Putamen (tissue), 1 donor: ENCODE measurements at places on chromosomes 2 and 18.

- peak; percentile 9 for DNase-seq
Measured at GRCh38 chr18:54671291-54671881, 80.3 kb downstream of the DYNAP start.

DNA sequence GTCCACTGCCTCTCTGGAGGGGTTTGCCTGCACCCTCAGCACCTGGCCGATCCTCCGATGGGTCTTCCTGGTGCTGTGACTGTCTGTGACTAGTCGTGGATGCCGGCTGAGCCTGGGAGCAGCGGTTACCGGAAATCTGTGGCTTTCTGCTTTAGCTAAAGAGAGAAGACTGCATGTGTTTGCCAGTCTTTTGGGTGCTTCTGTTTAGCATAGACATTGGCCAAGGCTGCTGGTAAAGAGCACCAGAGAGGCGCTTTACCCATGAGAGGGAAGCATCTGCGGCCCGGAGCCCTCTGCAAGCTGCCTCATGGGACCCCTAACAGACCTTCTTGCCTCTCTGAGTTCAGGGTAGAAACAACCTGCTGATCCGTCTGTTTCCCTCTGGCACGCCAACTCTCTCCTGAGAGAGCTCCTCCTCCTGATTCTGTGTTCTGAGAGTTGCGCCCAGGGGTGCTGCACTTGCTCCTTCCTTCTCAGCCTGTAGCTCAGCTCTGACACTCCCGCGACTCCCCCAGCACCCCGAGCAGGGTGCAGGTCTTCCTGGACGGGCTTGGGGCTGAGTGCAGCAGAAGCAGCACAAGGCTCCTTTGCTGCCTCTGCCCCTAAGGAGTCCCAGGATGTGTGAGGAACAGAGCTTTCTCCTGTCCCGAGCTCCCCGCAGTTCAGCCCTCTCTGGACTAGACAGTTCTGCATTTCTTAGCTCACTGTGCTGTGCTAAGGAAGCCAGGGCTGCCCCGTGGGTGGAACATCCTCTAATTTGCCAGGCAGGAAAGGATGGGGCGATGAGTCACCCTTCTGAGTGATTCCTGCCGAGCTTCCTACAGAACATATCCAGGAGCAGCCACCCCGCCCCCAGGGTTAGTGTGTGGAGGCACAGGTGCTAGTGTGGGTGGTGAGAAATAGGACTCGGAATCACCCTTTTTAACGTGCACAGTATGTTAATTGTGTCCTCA is 203.2 kb downstream of the SH3RF3 start:
- DNase-seq, result peak; percentile 90

DNA sequence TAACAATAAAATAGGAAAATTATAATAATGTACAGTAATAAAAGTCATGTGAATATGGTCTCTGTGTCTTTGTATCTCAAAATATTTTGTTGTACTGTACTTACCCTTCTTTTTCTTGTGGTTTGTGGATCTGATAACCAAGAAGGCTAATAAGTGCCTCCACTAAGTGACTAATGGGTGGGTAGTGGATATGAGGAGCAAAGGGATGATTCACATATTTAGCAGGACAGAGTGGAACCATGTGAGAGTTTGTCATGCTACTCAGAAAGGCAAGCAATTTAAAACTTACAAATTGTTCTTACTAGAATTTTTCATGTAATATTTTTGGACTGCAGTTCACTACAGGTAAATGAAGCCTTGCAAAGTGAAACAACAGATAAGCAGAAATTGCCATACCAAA is 1241.2 kb upstream of the CDH2 start:
- no peak for DNase-seq

DNA sequence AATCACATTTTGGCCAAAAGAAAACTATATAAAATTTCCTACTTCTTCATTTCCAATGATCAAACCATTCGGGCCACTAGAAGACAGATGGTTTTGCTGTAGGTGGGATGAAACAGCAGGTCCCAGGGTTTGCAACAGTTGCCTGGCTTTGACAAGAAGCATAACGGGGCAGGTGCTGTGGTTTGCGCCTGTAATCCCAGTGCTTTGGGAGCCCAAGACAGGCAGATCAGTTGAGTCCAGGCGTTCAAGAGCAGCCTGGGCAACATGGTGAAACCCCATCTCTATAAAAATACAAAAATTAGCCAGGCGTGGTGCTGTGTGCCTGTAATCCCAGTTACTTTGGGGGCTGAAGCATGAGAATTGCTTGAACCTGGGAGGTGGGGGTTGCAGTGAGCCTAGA is 81.4 kb upstream of the XPO1 start:
- no peak for DNase-seq

- peak; percentile 62 for DNase-seq
Measured at GRCh38 chr2:219249203-219249980, 3.7 kb upstream of the TUBA4B start.

DNA sequence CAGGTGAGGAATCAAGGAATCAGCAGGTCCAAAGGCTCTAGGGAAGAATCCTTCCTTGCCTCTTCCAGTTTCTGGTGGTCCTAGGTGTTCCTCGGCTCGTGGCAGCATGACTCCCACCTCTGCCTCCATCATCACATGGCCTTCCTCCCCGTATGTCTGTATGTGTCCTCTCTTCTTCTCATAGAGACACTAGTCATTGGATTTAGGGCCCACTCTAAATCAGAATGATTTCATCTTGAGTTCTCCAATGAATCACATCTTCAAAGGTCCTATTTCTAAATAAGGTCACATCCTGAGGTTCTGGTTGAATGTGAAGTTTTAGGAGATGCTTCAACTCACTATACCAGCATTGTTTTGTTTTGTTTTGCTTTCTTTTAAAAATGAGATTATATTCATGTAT is 11.1 kb upstream of the AGFG1 start:
- DNase-seq, result no peak

- DNase-seq, result no peak
Measured at GRCh38 chr18:67386032-67386431, 130.5 kb downstream of the DSEL start.

GRCh38 chr18:57075716-57076400 is 71.0 kb upstream of the BOD1L2 start:
- no peak for DNase-seq

GRCh38 chr18:111306-112014 is 46.9 kb upstream of the USP14 start:
- peak; percentile 61 for DNase-seq

DNA sequence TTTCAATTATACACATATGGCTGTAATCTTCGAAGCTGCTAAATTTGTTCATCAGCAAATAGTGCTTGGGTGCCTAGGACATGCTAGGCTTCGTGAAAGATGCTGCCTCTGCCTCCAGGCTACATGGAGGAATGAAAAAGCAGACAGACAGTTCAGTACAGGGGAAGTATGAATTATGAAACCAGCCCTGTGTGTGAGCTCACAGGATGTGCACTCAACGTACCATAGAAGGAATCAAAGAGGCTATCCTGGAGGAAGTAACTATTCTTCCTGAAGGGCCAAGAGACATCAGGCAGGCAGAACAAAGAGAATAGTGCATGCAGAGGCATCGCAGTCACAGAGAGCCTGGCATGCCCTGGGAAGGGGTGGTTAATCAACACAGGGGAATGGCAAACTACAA is 61.4 kb downstream of the DYM start:
- no peak for DNase-seq

GRCh38 chr2:64456293-64456692 is 2.3 kb downstream of the LGALSL start:
- DNase-seq, result no peak

DNA sequence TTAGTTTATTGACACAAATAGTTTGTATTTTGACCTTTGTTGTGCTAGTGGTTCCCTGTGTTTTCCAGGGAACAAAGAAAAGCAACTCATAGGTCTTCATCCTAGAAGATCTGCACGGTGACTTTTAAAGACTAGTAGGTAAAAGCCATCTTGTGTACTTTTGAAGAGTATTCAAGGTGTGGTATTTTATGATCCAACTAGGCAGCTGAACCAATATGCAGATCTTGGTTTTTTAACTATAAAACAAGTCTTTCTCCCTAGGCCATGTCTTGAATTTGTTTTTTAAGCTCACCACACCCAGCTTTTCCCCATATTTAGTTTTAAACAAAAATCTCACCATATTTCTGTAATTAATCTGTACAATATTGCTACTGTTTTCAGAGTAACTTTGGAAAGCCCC is 30.0 kb upstream of the MYO1B start:
- no peak for DNase-seq

DNA sequence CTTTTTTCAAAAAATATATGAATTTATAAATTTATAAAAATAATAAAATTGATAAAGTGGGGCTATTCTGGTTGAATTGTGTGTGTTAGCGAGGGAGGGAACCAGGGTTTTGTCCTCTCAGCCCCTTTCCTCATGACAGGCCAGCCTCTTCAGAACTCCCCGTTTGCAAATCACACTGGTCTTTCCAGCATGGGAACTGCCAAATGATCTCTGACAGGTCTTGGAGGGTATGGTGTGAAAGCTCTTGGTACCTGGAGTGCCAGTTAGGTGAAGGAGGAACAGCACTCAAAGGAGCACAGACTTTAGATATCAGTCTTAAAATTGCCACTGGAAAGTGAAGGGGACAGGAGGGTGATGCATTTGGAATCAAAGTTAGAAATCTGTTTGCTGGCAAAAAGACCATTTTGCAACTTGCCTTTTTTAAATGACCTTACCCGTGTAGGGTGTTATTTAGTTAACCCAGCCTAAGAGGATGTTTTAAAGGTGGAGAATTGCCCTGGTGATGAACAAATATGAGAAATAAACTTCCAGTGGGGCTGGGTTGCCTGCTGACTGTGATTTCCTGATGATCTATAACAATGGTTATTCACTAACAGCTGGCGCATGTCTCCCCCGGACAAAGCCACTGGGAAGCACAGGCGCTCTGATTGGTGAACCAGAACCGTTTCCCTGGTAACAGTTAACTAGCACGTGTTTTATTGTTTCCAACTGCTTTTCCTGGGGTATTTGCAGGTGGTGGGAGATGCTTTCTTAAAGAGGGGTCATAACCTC is 85.3 kb upstream of the EFEMP1 start:
- DNase-seq, result peak; percentile 83

GRCh38 chr18:23274638-23275482 is 139.6 kb downstream of the CABLES1 start:
- DNase-seq, result no peak

DNA sequence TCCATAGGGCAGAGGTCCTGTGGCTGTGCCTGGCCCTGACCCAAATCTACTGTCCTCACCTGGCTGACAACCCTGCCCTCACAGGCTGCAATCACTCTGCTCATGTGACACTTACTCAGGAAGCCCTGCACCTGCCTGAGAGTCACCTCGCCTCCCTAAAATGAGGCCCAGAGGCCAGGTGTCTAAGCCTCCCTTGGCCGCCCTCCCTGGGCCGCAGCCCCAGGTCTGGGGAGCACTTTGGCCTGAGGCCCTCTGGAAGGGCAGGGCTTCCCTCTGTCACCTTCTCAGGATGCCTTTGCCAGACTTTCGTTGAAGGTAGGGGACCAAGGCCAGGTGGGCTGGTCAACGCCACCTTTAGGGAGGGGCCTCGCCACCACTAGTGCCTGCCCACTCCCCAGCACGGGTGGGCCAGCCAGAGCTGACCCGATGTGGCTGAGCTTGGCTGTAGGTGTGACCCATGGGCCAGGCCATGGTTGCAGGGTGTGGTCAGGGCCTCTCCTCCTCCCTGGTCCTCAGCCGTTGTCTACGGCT is 6.1 kb upstream of the GPC1 start:
- no peak for DNase-seq

DNA sequence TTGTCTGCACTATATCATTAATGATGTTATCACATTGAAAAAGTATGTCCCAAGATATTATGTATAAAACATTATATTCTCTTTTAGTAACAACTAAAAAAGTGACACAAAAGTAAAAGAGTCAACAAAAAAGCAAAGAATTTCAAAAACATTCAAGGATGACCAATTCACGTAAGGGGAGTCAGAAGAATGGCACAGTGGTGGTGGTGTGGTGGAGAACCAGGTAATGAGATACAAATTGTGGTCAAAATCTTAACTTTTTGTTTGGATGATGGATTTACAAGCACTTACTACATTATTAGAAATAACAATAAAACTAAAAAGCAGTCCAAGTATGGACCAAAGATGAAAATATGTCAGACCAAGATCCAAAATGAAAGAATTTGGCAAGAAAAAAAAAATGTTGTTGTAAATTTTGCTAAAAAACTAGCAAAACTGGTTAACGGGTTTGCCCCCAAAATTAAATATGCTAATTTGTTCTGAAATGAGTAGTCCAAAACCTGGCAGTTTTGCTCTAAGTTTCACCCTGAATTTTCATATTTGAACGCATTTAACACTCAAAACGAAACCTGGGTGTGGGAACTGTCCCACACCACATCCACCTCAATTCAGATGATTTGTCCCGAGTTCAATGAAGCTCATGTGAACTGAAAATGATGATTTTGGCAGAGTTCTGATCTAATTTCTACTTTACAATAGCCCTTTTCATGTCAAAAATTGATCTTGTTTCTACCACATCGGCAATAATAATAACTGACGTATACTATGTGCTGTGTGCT is 135.8 kb downstream of the IKZF2 start:
- no peak for DNase-seq

DNA sequence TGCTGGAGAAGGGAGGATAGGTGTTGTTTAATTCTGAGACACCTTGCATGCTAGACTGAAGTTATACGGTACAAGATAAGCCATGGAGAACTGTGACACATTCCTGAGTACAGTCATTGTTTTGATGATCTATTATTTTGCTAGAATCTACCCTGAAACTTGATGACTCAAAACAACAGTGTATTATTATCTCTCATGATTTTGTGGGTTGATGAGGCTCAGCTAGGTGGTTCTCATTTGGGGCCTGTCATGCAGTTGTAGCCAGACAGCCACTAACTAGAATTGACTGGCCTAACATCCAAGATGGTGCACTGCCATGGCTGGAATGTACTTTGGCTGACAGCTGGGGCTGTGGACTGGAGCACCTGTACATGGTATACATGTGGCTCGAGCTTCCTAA is 5.4 kb upstream of the IL1R1 start:
- no peak for DNase-seq

DNA sequence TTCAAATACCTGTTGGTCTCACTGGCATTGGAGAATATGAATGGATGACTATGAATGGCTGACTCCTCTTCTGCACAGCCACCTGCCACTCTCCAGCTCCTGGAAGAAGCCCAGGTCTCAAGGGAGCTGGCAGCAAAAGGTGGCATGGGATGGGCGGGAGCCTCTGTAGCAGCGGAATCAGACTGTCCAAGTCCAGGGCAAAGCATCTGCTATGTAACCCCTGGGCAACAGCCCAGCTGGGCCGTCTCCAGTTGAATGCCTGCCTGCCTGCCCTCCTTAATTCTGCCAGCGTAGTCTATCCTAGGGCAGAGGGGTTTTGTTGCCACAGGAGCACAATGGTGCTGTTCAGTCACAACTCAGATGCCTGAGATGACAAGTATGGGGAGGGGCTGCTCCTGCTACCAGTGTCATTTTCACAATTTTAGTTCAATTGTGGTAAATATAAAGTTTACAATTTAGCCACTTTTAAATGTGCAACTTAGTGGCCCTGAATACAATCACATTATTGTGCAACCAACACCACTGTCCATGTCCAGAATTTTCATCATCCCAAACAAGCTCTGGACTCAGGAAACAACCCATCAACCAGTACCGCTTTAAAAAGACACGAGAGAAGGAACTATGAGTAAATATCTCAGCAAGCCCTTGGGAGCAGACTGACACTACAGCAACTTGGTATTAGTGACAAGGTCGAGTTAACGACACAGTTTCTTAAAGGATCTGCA is 115.2 kb downstream of the MYO5B start:
- DNase-seq, result peak; percentile 64

- no peak for DNase-seq
Measured at GRCh38 chr2:27322301-27322765, 564 bp downstream of the MPV17 start.
